ENCODE measurements at places on chromosomes 1 and 21.
A peak's percentile ranks its signal among the peaks of the same experiment; 100 is the strongest.

DNA sequence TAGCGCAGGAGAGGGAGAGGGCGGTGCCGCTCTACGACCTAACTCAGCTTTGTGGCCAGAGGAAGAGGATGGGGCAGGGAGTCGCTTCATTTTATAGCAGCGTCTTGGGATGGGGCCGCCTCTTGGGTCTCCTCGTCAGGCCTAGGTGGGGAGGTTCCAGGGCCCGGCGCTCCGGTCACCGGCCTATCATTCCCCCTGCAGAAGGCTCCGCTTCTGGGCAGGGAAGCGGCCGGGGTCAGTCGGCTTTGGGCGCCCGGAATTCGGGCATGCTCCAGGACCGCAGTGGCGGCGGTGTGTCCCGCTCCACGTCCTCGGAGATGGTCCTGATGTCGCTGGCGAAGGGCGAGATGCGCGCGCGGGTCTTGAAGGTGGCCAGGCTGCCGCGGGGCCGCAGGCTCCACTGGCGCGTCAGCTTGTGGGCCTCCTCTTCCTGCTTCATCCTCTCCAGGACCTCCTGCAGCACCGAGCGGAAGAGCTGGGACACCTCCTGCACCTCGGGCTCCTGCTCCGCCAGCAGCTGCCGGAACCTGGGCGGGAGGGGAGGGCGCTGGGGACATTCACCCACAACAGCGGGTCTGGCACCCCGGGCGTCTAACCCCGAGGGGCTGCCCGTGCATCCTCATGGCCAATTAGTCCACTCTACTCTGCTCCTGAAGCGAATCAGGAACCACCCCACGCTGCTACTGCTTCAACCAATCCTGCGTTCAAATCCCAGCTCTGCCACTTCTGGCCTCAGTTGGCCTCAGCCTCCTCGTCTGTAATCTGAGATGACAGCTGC, 13.0 kb downstream of the RD3 start:
- no peak for DNase-seq

- peak; percentile 89 for DNase-seq
These were observed 16.8 kb downstream of the DUSP10 start for GRCh38 chr1:221724931-221725605.

DNA sequence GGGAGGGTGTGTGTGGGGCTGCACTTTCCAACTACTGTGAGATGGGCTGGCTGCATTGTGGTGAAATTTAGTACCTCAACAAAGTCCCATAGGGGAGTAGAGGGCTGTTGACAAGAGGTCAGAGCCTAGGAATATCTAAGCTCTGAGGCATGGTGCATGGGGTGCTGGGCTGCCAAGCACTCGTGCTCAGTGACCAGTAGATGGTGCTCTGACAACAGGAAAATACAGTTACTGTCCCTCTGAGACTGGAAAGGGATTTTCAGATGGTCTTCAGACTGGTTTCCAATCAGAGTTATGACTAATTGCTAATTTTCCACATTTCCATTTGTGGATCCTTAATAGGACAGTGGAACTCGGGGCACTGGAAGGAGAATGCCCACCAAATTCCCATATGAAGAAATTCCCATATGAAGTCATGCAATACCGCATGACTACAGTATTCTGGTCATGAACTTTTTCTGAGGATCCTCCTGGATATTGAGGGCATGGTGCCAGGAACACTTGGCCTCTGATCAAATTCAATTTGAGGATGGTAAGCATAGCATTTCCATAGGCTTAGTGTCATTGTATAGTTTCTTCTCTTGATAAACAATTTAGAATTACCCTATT, 4.1 kb upstream of the CACNA1E start:
- DNase-seq, result no peak

DNA sequence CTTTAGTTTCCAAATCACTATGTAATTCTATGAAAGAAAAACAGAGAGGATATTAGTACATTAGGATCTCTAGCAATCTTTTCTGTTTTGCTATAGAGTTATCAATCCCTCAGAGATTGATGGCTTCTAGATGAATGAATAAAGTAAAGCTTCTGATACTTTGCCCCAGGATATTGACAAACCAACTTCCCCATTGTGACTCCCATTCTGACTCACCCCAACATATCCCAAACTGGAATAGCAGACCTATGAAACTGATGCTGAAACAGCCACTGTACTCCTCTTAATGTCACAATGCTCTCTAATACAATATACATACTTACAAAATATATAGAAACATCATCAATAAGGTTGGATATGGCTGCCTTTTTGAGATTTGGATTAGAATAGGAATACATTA, 442.1 kb upstream of the NR5A2 start:
- no peak for DNase-seq

DNA sequence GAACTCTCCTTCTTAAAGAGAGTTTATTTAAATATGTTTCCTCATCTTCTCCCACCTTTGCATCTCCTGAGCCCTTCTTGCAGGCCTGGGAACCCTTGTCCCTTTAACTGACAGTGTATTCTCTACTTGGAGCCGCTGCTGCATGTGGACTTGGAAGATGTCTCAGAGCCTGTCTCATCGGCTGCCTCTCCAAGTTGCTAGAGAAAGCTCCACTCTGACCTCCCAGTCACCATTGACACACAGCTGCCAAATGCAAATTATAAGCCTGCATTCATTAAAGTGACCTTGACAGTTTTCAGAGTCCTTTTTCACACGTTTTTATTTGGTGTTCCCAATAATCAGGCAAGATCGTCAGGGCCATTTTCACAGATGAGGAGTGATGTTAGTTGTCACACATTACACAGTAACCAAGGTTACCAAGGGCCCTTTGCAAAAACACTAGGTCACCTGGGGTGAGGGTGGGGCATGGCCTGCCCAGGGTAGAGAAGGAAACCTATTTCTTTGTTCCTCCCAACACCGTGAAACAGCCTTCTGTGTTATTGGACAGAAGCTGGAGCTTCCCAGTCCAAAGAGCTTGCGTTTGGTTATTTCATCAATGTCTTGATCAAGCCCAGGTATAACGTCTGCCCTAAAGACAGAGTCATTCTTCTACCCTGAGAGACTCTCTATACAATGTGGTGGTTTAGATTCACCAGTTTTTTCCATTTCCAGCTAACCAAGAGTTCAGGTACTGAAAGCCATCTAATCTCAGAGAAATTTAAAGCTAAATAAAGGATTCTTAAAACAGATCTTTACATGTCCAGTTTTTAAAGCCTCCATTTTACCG, 164.1 kb downstream of the GALNT2 start:
- DNase-seq, result no peak

- no peak for DNase-seq
These were observed 7.8 kb upstream of the ADAM15 start for GRCh38 chr1:155043301-155043702.

DNA sequence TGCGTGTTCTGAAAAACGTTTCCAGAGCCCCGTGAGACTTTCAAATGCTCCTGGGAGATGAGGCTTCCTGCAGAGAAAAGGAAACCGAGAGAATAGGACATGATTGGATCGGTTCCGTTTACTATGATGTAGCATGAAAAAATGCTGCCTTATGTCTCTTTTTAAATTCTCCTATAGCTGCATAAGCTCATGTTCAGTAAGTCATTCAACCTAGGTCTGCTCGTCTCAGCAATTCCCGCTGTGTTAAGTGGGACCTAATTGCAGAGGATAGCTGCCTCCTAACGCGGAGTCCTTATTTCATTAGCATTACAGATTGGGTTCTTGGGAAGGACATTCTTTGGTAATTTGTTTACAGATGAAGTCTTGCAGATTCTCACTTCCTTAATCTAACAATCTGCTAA, 165.3 kb downstream of the GALNT2 start:
- DNase-seq, result no peak

- no peak for DNase-seq
These were observed 25.7 kb upstream of the NBL1 start for GRCh38 chr1:19618428-19618827.

- DNase-seq, result no peak
These were observed 655.7 kb upstream of the ADAMTS5 start for GRCh38 chr21:27622631-27623030.

DNA sequence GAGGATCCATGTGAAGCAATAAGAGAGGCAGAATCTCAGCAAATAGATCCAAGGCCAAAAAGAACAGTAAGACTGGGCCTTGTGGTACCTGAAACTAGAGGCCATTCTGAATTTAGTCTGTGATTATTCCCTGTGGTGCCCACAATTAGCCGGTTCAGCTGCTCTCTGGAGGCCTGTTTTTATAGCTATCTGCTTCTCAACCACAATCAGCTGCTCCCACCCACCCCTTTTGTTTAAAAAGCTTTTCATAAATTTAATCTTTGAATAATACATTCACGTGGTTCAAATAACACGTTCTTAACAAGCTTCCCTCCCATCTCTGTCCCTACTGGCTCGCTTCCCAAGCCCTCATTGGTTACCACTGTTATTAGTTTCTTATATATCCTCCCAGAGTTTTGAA, 18.0 kb downstream of the UBE2T start:
- DNase-seq, result no peak

DNA sequence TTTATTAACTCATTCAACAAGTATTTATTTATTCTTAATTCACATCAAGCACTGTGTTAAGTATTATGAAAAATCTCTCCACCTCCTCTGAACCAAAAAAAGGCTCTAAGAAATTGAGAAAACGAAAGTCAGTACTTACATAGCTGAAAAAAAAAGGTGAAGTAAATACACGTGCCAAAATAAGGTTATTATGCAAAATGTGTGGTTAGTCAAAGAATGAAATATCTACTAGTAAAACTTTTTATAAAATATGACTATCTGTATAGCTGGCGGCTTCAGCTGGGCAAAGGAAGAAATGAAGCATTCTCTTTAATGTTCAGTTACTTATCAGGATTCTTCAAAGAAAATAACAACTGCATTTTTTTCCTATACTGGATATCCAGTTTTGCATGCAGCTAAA, 35.5 kb upstream of the ASPM start:
- DNase-seq, result no peak

- no peak for DNase-seq
These were observed 5.6 kb upstream of the ATP1A1 start for GRCh38 chr1:116367256-116367945.

DNA sequence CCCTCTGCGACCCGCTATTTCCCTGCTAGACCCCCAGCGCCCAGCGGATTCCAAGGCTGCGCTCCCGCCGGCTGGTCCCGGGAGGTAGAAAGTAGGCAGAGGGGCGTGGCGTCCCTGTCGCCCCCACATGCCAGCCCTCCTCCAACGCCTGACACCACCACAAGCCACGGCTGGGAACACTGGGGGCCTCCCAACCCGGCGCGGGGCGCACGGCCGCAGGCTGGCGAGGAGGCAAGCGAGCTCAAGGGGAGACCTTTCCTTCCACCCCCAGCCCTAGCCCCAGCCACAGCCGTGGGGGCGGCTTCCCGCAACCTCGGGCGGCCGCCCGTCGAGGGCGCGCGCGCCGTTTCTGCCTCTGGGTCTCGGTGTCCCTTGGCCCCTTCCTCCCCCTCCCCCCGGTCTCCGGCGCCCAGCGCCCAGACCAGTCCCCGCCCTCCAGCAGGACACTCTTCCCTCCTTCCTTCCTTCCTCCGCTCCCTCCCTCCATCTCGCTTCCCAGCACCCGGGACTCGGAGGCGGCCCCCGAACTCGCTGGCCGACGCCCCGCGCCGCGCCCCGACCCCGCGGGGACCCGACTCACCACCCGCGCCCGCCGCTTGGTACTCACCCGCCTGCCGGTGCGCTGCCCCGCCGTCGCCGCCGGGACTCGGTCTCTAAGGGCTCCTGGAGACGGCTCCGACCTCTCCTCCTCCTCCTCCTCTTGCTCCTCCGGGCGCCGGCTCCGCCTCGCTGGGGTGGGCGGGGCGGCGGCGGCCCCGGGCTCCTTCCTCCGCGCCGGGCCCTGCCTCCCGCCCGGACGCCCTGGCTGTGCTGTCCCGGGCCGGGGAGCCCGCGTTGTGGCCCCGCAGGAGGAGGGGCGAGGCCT, at the start of gene GNG12:
Gene GNG12, minus strand, starts transcription at position 731 of the 865 bp plus-strand sequence. CDS start 125,781 bp downstream, outside the sequence.
- peak; percentile 90 for DNase-seq

DNA sequence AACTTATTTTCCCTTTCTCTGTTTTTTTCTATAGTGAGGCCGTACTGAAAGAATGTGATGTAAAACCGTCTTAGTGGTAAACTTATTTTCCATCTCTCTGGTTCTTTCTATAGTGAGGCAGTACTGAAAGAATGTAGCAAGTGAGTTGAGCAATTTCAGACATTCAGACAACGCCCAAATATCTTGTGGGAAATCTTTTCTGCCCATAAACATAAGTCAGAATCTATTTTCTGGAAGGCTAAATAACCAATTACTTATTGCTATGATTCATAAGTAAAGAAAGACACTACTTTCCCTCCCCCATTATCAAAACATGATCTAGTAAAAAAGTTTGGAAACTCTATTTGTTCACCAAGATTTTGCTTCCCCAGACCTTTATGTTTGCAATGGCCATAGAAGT, 18.8 kb upstream of the SCCPDH start:
- no peak for DNase-seq

GRCh38 chr1:217135569-217135915, 412.3 kb upstream of the ESRRG start:
- DNase-seq, result no peak

DNA sequence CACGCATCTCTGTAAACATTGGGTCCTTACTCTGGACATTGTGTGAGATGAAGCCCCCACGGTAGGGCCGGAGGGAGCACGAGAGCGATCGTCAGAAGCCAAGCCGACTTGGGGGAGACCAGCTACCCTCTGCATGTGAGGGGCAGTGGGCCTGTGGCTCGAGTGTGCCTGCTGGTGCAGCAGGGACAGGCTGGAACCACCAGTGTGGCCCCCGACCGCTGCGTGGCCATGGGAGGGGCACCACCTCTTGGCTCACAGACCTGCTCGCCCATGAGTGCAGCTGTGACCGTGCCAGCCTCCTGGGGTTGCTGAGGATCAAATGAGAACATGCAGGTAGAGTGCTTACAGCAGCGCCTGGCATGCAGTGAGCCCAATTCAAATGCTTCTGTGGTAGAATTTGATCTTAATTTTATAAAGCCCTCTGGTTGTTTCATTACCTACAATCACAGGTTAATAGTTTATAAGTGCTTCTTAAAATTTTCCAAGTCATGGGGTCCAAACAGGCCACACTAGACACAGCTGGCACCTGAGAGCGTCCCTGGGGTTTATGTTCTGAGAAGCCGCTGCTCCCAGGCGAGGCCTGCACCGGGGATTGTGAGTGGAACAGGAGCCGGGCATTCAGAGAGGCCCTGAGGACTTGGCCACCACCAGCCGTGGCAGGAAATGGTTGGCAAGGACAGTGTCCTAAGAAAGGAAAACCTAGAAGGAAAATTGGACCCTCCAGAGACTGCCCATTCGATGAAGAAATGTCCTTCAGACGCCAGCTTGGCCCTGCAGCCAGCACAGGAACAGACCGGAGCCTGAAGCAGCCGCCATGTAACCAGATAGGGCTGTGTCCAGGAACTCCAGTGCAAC, 22.6 kb upstream of the ADARB1 start:
- DNase-seq, result peak; percentile 66

DNA sequence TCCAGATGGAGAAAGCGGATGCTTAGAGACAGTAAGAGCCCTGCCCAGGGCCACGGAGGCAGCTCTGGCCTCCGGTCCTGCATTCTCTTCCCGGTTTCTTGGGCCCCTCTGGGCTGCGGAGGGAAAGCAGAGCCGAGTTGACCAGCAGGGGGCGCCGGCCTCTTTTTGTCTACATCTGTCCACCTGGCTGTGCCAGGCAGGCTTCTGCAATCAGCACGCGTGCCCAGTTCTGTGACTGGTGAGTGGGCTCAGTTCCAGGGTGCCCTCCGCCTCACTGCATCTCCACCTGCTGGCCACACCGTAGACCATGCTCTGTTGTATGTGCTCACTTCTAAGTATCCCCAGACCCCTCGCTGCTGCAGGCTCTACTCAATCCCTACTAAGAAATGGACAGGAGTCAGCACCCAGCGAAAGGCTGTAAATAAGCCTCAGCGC, 6.7 kb upstream of the HUNK start:
- DNase-seq, result peak; percentile 93
